ENCODE measurements at places on chromosomes 3 and 15. TPM values are rescaled to one million over a fixed set of nuclear protein-coding genes. Genes with fewer than 3 reads are reported as not detected.

P2RY12 gene
- not detected for total RNA-seq

EPHB1 gene
- 0.80 TPM for total RNA-seq

OXTR gene
- 0.35 TPM for total RNA-seq

GALK2 gene
- total RNA-seq: 30.0 TPM

MUSTN1 gene
- total RNA-seq: 4.4 TPM

ASB14 gene
- total RNA-seq: not detected

PLA2G4E gene
- not detected for total RNA-seq

MAP1A gene
- 8.7 TPM for total RNA-seq

SOX14 gene
- total RNA-seq: not detected

CPLX3 gene
- total RNA-seq: not detected

RCN2 gene
- 24.9 TPM for total RNA-seq

CDCP1 gene
- 2.2 TPM for total RNA-seq

LMOD3 gene
- total RNA-seq: not detected

TM6SF1 gene
- 22.0 TPM for total RNA-seq

DNA sequence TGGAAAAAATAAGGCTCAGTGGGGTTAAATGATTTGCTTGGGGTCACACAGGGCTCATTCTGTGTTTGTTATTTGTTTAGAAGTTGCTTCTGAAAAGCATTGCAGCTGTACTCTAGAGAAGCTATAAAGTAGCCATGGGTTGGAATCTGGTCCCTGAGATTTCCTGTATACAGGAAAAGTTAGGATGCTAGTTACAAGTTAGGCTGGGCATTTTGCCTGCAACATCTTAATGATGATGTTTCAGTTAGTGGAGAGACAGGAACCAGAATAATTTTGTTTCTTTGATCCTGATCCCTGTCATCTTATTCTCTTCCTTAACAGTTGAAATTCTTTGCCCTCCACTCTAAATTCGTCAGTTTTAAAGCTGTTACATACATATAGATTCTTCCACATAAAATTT is 445.3 kb downstream of the OTOL1 start:
- H3K4me3 ChIP-seq: no peak overlapping the region
- H3K4me1 ChIP-seq: no peaks in the 10 kb centered on the region
- no peaks in the 10 kb centered on the region for H3K27me3 ChIP-seq
- no peak overlapping the region for H3K27ac ChIP-seq
- DNase-seq: no peak

GRCh38 chr15:53110999-53111398 is 320.9 kb upstream of the ONECUT1 start:
- no peaks in the 10 kb centered on the region for H3K4me1 ChIP-seq
- no peak overlapping the region for H3K4me3 ChIP-seq
- DNase-seq: no peak
- no peaks in the 10 kb centered on the region for H3K36me3 ChIP-seq

GRCh38 chr15:88651136-88651732 is 12.4 kb downstream of the ISG20 start:
- peak; percentile 9 for DNase-seq
- peaks cover 66% of the 10 kb centered on the region for H3K36me3 ChIP-seq
- peaks cover 67% of the 10 kb centered on the region for H3K4me1 ChIP-seq
- H3K27ac ChIP-seq: peak overlapping the region; percentile 26
- no peaks in the 10 kb centered on the region for H3K27me3 ChIP-seq

GRCh38 chr15:89797678-89798201 is 16.9 kb downstream of the ANPEP start:
- no peaks in the 10 kb centered on the region for H3K4me1 ChIP-seq
- peaks cover 15% of the 10 kb centered on the region for H3K27me3 ChIP-seq
- H3K27ac ChIP-seq: no peak overlapping the region
- no peak for DNase-seq

- no peak overlapping the region for H3K27ac ChIP-seq
- no peaks in the 10 kb centered on the region for H3K4me1 ChIP-seq
- H3K36me3 ChIP-seq: no peaks in the 10 kb centered on the region
- DNase-seq: no peak
- no peak overlapping the region for H3K4me3 ChIP-seq
- H3K27me3 ChIP-seq: no peaks in the 10 kb centered on the region
These were observed 19.8 kb upstream of the CELF6 start for GRCh38 chr15:72339777-72340177.

DNA sequence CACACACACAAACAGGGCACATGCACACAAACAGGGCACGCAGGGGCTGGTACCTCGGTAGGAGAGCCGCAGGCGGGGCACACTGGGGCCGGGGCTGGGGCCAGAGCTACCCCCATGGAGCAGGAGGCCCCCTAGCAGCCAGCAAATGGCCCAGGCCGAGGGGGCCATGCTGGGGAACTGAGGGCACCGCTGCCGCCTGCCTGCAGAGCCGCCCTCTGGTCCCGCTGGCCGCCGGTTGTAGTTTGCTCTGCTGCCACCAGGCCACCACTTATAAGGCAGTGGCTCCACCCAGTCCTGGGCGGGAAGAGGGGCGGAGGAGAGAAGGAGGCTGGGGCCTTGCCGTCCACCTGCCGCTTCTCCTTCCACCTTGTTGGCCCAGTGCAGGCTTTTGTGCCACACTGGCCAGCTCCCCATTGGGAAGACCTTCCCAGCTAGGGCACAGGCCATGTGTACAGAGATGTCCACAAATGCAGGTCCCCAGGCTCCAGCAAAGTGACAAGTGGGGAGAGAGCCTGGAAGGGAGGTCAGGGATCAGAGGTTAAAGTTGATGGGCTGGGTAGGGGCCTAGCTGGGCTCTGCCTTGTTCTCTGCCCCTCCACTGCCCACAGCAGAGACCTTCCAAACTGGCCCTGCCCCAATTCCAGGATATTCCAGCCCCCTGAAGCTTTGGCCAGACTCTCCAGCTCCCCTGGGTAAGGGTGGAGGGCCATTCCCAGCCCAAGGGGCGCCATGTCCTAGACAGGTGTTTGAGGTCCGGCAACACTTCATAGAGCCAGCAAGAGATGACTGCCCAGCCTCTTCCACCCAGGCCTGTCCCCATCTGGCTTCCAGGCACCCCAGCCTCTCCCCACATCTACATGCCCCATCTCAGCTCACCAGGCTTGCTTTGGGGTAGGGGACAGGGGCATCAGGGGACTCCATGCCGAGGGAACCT is at the start of gene SEMA3G:
Gene SEMA3G (minus strand): TSS at position 244 of the 934 bp plus-strand sequence. CDS start 76 bp downstream, at position 168.
- no peaks in the 10 kb centered on the region for H3K27me3 ChIP-seq
- peak; percentile 84 for DNase-seq
- no peak within 1 kb of the TSS for H3K27ac ChIP-seq
- no peaks in the 10 kb centered on the region for H3K36me3 ChIP-seq
- peaks cover 4% of the 10 kb centered on the region for H3K4me1 ChIP-seq

GRCh38 chr15:82040390-82040789 is 5.4 kb downstream of the MEX3B start:
- H3K36me3 ChIP-seq: no peaks in the 10 kb centered on the region
- DNase-seq: no peak
- H3K27me3 ChIP-seq: peaks cover 17% of the 10 kb centered on the region
- no peak overlapping the region for H3K27ac ChIP-seq

GRCh38 chr15:70528270-70528706 is 235.1 kb downstream of the UACA start:
- H3K4me3 ChIP-seq: peak overlapping the region; percentile 25
- peaks cover 35% of the 10 kb centered on the region for H3K4me1 ChIP-seq
- peak overlapping the region; percentile 78 for H3K27ac ChIP-seq
- H3K36me3 ChIP-seq: no peaks in the 10 kb centered on the region
- DNase-seq: peak; percentile 64
- H3K27me3 ChIP-seq: peaks cover 26% of the 10 kb centered on the region

GRCh38 chr3:23685541-23686258 is 120.1 kb upstream of the UBE2E1 start:
- no peak for DNase-seq
- no peak overlapping the region for H3K4me3 ChIP-seq
- H3K27ac ChIP-seq: no peak overlapping the region
- H3K36me3 ChIP-seq: no peaks in the 10 kb centered on the region
- H3K4me1 ChIP-seq: no peaks in the 10 kb centered on the region
- H3K27me3 ChIP-seq: peaks cover 3% of the 10 kb centered on the region

GRCh38 chr3:123111640-123112039 is 44.8 kb downstream of the PDIA5 start:
- no peak overlapping the region for H3K4me3 ChIP-seq
- DNase-seq: no peak
- H3K27me3 ChIP-seq: no peaks in the 10 kb centered on the region
- H3K4me1 ChIP-seq: peaks cover 16% of the 10 kb centered on the region
- no peak overlapping the region for H3K27ac ChIP-seq

- H3K4me3 ChIP-seq: no peak overlapping the region
- no peak for DNase-seq
- H3K36me3 ChIP-seq: no peaks in the 10 kb centered on the region
These were observed 87.8 kb downstream of the ASB7 start for GRCh38 chr15:100690032-100690794.

DNA sequence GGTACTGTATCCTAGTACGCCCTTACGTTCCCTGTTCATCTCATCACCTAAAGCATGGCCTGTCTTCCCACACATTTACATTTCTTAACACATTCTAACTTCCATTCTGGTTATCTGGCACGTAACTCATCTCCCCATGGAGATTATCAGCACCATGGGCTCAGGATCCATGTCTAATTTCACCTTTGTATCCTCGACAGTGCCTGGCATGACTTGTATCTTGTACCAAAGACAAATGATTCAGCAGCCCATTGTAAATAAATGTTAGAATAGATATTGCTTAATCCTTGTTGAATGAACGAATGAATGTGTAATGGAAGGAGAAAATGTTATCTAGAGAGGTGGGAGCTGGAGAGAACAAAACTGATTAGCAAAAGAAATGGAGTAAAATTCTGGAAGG is 69.7 kb upstream of the TPM1 start:
- H3K4me3 ChIP-seq: no peak overlapping the region
- H3K27ac ChIP-seq: no peak overlapping the region
- H3K4me1 ChIP-seq: peaks cover 1% of the 10 kb centered on the region
- H3K27me3 ChIP-seq: peaks cover 8% of the 10 kb centered on the region
- no peak for DNase-seq

GRCh38 chr3:138188013-138188730 is 1.1 kb downstream of the ARMC8 start:
- H3K27me3 ChIP-seq: peaks cover 14% of the 10 kb centered on the region
- H3K4me3 ChIP-seq: peak overlapping the region; percentile 94
- peak; percentile 46 for DNase-seq
- peaks cover 15% of the 10 kb centered on the region for H3K36me3 ChIP-seq
- H3K27ac ChIP-seq: peak overlapping the region; percentile 91

GRCh38 chr3:127613406-127613805 is 15.2 kb downstream of the MCM2 start:
- H3K36me3 ChIP-seq: peaks cover 85% of the 10 kb centered on the region

DNA sequence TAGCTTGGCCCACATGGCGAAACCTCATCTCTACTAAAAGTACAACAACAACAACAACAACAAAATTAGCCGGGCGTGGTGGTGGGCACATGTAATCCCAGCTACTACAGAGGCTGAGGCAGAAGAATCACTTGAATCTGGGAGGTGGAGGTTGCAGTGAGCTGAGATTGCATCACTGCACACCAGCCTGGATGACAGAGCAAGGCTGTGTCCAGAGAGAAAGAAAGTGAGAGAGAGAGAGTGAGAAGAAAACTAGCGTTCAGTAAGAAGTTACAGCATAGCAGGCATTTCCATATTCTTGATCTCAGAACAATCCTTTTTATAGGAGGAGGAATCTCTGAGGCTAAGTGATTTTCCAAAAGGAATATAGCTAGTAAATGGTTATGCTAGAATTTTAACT is 1076.1 kb downstream of the AGBL1 start:
- H3K4me1 ChIP-seq: no peaks in the 10 kb centered on the region
- no peak for DNase-seq
- no peaks in the 10 kb centered on the region for H3K36me3 ChIP-seq
- no peaks in the 10 kb centered on the region for H3K27me3 ChIP-seq
- no peak overlapping the region for H3K4me3 ChIP-seq

GRCh38 chr3:28949580-28949979 is 331.3 kb upstream of the RBMS3 start:
- no peak for DNase-seq
- no peak overlapping the region for H3K27ac ChIP-seq
- peaks cover 1% of the 10 kb centered on the region for H3K27me3 ChIP-seq

- no peaks in the 10 kb centered on the region for H3K27me3 ChIP-seq
- DNase-seq: no peak
- H3K4me3 ChIP-seq: no peak overlapping the region
- H3K36me3 ChIP-seq: no peaks in the 10 kb centered on the region
These were observed 26.7 kb downstream of the CGNL1 start for GRCh38 chr15:57403017-57403416.

DNA sequence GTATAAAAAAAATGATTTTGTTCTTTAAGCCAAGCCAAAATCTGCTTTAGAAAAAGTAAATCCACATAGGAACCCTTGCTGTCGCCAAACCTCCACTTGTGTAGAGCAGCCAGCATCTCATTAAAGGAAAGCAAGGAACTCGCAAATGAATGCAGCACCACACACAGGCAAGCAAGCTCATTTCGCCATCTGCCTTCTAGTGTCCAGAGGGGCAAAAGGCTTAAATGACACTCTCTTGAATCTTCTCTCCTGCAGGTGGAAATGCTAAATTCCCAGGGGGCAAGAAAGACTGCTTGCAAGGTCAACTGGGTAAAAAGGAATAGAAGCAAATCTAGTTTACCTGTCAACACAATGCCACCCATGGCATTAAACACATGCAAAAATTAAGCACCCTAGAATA is 2.4 kb downstream of the MB21D2 start:
- H3K27ac ChIP-seq: peak overlapping the region; percentile 47
- H3K4me3 ChIP-seq: peak overlapping the region; percentile 91
- H3K27me3 ChIP-seq: peaks cover 49% of the 10 kb centered on the region
- peaks cover 41% of the 10 kb centered on the region for H3K36me3 ChIP-seq

DNA sequence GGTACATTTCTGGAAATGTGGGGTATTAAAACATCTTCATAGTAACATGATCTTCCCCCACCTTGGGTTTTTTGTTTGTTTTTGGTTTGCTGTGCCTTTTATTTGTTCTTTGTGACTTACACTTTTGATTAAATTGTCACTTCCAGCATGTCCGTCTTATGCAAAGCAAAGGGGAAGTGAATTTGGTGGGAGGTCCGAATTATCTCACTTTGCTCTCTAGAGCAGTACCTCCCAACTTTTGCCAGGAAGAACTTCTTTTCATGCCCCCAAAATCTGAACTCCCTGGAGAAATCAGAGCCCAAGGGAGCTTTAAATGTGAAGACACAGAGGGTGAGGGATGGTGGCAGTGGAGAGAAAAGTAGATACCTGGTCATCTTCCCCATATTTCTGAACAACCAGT is 173.1 kb downstream of the IL5RA start:
- DNase-seq: no peak
- H3K36me3 ChIP-seq: no peaks in the 10 kb centered on the region
- H3K27ac ChIP-seq: no peak overlapping the region

DNA sequence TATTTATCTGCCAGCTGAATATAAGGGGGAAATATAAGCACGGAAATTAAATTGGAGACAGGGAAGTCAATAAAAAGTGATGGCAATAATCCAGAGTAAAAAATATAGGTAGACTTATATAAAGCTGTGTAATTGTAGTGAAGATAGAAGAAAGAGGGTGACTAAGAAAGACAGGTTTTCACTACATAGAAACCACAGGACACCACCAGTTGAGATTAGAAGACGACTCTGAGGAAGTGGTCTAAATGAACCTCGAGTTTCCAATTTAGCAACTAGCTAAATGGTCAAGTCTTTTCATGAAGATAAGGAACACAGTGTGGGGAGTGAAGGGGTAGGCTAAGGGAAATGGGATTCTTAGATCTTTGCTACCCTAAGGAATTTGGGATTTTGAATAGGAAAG is 188.8 kb upstream of the ARL6 start:
- no peak overlapping the region for H3K27ac ChIP-seq
- no peaks in the 10 kb centered on the region for H3K36me3 ChIP-seq
- H3K4me3 ChIP-seq: no peak overlapping the region
- DNase-seq: no peak
- H3K27me3 ChIP-seq: no peaks in the 10 kb centered on the region

- no peak for DNase-seq
- no peak overlapping the region for H3K4me3 ChIP-seq
- no peaks in the 10 kb centered on the region for H3K4me1 ChIP-seq
- H3K36me3 ChIP-seq: no peaks in the 10 kb centered on the region
- H3K27me3 ChIP-seq: no peaks in the 10 kb centered on the region
These were observed 50.6 kb upstream of the AZI2 start for GRCh38 chr3:28399206-28399605.
